Activated CD4-positive, alpha-beta memory T cell treated with anti-CD3 and anti-CD28 coated beads for 36 hours (primary cell): ENCODE measurements at places on chromosomes 2 and 18. TPM values are rescaled to one million over a fixed set of nuclear protein-coding genes. Genes with fewer than 3 reads are reported as not detected.

LCT gene
- total RNA-seq = 0.02 TPM

UGT1A5 gene
- not detected for total RNA-seq

PLGLB1 gene
- 0.36 TPM for total RNA-seq

SNTG2 gene
- 0.94 TPM for total RNA-seq

FSIP2 gene
- total RNA-seq = 0.10 TPM

CLEC4F gene
- not detected for total RNA-seq

CACNB4 gene
- 0.48 TPM for total RNA-seq

C1QL2 gene
- not detected for total RNA-seq

CHRNG gene
- not detected for total RNA-seq

GDF7 gene
- total RNA-seq = 0.02 TPM

SERPINB10 gene
- total RNA-seq = not detected

RFX8 gene
- 1.0 TPM for total RNA-seq

TEX51 gene
- not detected for total RNA-seq

SLC38A11 gene
- total RNA-seq = not detected

NTSR2 gene
- not detected for total RNA-seq

LRRC30 gene
- total RNA-seq = not detected
